ENCODE measurements at places on chromosomes 3 and 15. TPM values are rescaled to one million over a fixed set of nuclear protein-coding genes. Genes with fewer than 3 reads are reported as not detected.

The MUC20 gene
- total RNA-seq: not detected

The MTMR10 gene
- total RNA-seq: 49.4 TPM

The PRR20G gene
- total RNA-seq: not detected

The PPP1R14D gene
- total RNA-seq: not detected

The TJP1 gene
- total RNA-seq: 68.9 TPM

The PLD1 gene
- total RNA-seq: 36.4 TPM

The HGD gene
- total RNA-seq: 0.20 TPM

The COLQ gene
- total RNA-seq: 0.93 TPM

The C3orf85 gene
- not detected for total RNA-seq

The CRELD1 gene
- total RNA-seq: 29.6 TPM

The ADGRG7 gene
- not detected for total RNA-seq

The SLC25A38 gene
- total RNA-seq: 16.7 TPM

The VIPR1 gene
- not detected for total RNA-seq

The FBXL2 gene
- total RNA-seq: 18.1 TPM

The KLHL25 gene
- total RNA-seq: 3.5 TPM

The CHRM5 gene
- not detected for total RNA-seq

The TP63 gene
- not detected for total RNA-seq

The ERC2 gene
- 0.13 TPM for total RNA-seq

The MYO9A gene
- total RNA-seq: 13.4 TPM

The SLC28A1 gene
- total RNA-seq: not detected

The IQCH gene
- 1.7 TPM for total RNA-seq

The SLC9C1 gene
- total RNA-seq: not detected

The ISLR gene
- total RNA-seq: not detected

The NAA50 gene
- 171 TPM for total RNA-seq

The OPA1 gene
- 37.1 TPM for total RNA-seq

The RBMS3 gene
- 26.3 TPM for total RNA-seq

The DNAH12 gene
- total RNA-seq: under 0.01 TPM

The MCTP2 gene
- 0.67 TPM for total RNA-seq
